ENCODE measurements at places on chromosomes 7 and 10.

DNA sequence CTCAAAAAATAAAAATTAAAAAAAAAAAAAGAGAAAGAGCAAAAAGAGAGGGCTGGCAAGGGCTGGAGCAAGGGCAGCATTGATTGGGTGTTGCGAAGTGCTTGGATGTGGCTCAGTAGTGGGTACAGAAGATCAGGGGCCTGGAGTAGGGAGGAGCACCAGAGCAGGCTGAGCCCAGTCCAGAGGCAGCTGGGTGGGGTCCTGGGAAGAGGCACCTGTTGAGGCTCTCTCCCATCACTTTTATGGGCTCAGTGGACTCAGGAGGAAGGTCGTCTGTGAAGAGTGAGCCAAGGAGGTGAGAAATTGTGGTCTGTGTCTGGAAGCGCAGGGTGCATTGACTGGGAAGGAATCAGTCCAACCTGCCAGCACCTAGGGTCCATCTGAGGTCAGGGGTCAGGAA is 11.8 kb upstream of the ZMIZ2 start:
- no peak for DNase-seq

DNA sequence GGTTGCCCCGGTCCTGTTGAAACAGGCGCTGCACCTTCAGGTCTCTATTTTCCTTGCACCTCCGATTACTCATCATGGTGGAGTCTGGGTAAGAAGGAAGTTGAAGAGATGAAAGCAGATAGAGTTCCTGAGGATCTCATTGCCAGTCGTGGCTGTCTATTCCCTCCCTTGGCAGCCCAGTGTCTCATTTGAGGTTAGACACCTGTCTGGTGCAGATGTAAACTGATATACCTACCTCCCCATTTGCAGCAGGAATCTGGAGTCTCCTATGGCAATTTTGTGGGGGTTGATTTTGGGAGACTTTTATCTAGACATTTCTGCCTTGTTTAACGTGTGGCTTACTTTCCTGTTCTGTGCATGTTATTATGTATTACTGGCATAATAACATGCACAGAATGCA is 212.1 kb downstream of the BICC1 start:
- DNase-seq, result no peak

GRCh38 chr7:31068006-31068675 is 16.0 kb downstream of the ADCYAP1R1 start:
- no peak for DNase-seq

GRCh38 chr10:79898597-79899325 is 50.1 kb downstream of the SFTPD start:
- DNase-seq, result no peak

DNA sequence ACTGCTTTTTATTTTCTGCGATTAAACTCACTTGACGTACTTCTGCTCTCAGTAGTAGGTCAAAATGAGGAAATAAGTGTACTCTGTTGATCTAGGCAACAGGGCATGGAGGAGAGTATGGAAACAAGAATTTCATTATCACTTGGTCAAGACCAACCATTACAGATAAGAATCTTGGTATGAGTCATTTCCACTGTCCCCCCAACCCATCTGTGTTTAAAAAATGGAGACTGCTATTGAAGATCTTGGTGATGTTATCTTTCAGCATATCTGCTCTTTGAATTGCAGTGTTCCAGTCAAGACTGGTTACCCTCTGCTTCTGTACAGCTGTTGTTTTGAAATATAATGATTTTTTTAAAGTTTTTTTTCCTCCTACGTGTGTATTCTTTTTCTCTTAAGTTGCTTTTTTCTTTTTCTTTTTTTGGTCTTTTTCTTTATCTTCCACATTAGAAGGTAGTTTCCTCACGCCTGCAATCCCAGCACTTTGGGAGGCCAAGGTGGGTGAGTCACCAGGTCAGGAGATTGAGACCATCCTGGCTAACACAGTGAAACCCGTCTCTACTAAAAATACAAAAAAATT is 11.7 kb downstream of the STAM start:
- no peak for DNase-seq

DNA sequence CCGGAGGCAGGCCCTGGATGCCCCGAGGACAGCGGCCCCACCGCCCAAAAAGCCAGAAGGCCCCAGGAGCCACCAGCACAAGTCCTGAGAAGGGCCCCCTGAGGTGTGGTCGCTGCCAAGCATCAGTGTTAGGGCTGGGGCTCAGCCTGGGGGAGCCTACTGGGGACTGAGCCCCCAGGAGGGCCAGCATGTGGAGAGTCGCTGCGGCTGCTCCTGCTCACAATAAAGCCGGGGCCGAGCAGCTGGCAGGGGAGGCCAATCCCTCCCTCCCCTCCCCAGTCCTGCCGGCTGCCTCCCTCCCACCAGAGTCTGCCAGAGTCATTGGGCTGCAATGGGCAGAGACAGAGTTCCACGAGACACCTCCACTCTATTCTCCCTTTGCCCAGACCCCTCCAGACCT is 3.1 kb upstream of the ASIC3 start:
- DNase-seq, result no peak

DNA sequence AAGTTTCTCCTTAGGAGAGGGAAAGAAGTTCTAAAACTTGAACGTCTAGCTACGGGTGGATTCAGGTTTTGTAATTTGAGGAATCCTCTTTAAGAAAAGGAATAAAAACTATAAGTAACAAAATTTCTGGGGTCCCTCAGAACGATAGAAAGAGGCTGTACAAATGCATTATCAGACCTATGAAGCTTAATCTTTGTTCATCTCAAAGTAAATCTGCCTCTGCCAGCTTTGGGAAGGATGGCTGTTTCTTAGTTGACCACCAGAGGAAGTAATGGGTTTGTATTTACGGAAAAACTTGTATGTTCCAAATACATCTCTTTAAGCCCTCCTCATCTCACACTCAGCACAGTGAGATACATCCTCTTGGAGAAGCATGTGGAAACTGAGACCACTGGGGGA is 864 bp downstream of the PSTK start:
- no peak for DNase-seq

DNA sequence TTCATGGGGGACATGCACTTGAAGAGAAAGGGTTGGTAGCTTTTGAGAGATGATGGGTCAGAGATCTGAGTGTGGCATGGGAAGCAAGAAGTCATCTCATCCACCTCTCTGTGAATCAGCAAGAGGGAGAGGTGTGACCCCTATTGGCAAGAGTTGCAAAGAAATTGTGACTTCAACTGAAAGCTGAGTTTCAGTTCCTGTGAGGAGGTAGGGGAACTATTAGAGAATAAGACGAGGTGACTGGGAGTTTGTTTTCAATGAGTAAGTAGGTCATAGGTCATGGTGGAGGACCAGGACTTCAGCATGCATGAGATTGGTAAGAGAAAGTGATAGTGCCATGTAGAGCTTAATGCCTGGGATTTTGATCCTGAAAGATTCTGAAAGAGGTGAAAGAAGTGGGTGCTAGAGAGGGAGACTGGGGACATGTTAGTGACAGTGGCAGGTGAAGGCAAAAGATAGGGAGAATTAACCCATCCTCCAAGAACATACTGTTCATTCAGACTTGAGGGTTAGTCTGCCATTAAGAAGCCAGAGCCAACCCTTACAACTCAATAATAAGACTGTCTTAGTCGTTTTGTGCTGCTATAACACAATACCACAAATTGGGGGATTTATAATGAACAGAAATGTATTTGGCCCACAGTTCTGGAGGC is 75.5 kb upstream of the CAPZA2 start:
- peak; percentile 8 for DNase-seq

DNA sequence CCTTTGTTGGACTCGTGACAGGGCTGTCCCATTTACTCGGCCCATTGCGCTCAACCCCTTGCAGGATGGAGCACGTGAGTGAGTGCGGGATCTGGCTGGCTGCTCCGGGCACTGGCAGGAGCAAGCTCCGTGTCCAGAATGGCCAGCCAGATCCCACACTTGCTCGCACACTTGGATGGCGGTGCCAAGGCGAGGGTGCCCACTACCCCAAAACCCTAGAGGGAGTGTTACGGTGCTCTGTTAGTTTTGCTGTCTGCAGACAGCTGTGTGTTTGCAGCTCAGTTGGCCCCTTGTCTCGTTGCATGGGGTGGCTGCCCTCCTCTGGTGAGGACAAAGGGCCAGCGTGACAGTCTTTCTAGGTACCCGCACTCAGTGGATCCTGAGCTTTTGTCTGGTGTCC is 34.2 kb downstream of the ZNF487 start:
- no peak for DNase-seq

- DNase-seq, result no peak
These were observed 17.7 kb upstream of the NKX6-2 start for GRCh38 chr10:132803416-132804210.

DNA sequence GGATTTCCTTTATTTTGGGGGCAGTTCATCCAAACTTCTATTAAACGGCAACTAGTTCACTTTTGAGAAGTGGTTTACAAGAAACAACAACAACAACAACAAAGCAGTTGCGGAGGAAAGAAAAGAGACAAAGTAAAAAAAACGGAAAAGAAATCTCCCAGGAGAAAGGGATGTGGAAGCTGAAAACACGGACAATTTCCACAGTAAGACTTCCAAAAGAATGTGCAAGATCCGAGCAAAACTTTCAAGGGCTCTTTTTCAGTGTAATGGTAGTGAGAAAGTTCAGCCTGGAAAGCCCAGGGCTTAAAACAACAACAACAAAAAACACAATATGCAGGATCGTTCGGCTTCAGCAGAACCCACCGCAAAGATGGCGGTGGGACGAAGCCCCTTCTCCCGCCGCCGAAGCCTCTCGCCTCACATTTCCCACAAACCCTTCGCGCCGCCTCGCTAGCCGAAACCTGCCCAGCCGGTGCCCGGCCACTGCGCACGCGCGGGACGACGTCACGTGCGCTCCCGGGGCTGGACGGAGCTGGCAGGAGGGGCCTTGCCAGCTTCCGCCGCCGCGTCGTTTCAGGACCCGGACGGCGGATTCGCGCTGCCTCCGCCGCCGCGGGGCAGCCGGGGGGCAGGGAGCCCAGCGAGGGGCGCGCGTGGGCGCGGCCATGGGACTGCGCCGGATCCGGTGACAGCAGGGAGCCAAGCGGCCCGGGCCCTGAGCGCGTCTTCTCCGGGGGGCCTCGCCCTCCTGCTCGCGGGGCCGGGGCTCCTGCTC is at the start of gene TNKS2:
TNKS2 (plus strand) TSS at position 553 of the 775 bp plus-strand sequence. CDS start 265 bp downstream, outside the sequence.
- peak; percentile 97 for DNase-seq

- DNase-seq, result no peak
These were observed 221.2 kb downstream of the PLXNA4 start for GRCh38 chr7:132355048-132355447.

DNA sequence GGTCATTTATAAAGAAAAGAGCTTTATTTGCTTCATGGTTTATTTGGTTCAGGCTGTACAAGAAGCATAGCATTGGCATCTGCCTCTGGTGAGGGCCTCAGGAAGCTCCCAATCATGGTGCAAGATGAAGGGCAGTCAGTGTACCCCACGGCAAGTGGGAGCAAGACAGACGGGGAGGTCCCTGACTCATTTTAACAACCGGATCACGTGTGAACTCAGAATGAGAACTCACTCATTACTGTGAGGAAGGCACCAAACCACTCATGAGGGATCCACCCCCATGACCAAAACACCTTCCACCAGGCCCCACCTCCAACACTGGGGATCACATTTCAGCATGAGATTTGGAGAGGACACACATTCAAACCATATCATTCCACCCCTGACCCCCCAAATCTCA is 15.7 kb upstream of the CRYGN start:
- DNase-seq, result no peak

- no peak for DNase-seq
These were observed at the start of gene DLX5 for GRCh38 chr7:97024209-97025129. TSS of gene DLX5 (minus strand) at chr7:97024831. CDS start at chr7:97024623, 208 bp downstream.

DNA sequence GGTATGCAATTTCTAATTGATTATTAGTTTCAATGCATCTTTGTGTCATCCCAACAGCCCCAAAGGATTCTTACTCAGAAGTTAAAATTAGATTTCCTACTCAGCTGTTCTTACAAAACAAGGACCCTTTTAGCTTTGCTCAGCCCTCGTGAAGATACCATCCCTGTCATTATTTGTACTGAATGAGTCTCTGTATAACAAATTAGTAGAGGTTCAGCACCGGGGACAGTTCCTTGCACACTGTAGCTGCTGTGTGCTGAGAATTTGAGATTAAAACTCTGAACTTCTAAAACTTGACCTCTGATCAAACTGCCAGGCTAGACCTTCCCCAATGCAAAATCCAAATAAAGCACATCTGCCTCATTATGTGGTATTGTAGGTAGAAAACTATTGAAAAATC is 299.1 kb downstream of the LHFPL3 start:
- DNase-seq, result peak; percentile 10
